Right cardiac atrium (tissue), 5 donors: ENCODE measurements at places on chromosomes 7 and 10. TPM values are rescaled to one million over a fixed set of nuclear protein-coding genes. Genes with fewer than 3 reads are reported as not detected.
A peak's percentile ranks its signal among the peaks of the same experiment; 100 is the strongest.

DNA sequence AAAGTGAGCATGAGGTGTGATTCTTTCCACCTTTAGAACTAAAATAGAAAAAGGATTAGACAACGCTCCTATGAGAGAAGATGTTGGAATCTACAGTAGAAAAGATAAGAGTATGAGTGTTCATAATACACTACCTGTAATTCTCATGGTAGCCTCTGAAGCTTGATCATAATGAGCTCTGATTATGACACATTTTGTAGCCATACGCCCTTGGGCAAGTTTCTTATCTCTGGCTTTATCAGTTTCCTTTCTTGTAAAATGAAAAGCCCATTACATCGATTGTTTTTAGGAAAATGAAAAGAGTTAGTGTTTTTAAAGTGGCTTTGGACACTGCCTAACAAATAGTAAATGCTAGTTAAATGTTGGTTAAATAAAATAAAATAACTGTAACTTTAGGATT is 22.4 kb upstream of the PRSS58 start:
- no peak for DNase-seq

The PLXNA4 gene
- 5.7 TPM for polyA plus RNA-seq

DNA sequence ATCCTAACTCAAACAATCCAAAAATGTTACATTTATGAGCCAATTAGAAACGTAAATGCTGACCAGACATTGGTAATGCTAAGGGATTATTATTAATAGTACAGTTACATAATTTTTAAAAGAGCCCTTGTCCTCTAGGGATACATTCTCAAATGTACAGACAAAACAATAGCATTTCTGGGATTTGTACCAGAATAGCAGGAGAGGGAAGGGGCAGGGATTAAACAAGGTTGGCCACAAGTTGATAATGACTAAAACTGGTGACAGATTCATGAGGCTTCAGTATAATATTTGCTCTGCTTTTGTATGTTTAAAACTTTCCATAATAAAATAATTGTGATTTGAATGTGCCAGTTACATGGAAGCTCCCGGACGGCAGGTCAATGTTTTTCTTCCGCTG is 27.0 kb downstream of the HSPA12A start:
- DNase-seq: no peak

DNA sequence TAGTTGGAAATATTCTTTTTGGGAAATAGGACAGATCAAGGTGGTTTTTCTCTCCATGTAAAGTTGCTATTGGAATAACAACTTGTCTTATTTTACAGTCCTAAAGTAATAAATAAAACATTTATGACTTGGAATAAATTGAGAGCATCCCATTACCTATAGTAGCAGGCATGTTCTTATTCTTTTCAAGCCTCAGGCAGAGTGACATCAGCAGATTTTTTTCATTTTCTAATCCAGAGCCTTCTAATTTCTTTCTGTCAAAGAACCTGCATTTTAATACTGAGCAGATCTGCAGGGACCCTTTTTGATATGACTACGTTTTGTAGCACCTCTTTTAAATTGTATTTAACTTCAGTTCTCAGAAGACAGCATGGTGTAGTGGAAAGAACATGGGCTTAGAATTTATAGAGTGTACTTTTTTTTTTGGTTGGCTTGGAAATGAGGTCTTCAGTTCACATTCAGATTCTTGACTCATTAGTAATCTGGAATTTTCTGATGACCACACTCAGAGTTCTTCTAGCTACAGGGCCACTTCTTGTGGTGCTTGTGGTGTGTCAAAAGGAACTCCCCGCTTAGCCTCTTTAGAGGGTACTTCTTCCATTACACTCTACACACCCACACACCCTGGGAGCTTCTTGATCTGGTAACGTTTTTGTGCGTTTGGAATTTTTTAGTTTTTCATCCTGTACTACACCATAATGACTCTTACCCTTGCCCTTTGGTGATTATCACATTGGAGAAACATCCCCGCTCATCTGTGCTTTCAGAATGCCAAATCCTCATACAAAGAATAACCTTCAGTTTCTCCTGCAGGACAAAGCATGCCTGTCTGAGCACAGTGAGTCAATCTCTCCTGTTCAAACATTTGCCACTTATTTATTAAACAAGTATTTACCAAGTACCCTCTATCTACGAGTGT is 34.6 kb downstream of the AGK start:
- DNase-seq: no peak

- peak; percentile 66 for DNase-seq
Measured at GRCh38 chr10:43254199-43254730, 12.6 kb downstream of the RASGEF1A start.

DNA sequence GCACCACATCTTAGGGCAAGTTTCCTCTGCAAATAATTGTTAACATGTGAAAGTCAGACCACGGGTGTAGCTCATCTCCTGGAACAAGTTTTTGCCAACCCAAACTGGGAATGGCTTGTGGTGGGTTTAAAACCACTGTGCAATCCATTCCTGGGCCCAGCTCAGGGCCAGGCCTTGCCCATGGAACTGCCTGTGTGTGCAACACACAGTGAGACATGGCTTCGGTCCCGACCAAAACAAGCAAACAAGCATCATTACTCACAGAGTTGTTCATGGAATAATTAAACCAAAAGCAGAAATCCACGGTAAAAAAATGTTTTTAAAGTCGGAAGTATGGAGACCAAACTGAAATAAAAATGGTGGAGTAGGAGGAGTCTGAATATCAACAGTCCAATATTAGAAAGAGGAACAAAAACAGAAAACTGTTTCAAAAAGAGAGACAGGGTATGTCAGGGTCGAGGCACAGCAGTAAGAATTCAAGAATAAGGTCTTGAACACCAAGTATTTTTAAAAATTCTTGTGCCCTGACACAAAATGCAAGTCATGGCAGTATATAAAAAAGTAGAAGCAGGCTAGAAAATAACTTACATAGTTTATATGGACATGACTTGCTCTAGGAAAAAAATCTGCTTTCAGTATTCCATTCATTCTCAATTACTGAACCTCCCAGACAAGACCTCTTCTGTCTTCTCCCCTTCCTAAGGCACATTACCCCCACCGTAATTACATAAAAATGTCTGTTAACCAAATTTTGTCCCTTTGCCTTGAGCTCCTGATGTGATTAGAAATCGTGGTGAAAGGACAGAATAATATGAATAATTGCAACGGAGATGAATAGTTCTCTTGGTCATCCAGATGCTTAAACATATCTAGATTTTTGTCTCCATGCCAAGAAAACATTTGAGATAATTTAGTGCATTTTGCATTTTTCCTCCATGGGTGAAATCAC is 88.4 kb downstream of the FAS start:
- DNase-seq: no peak

DNA sequence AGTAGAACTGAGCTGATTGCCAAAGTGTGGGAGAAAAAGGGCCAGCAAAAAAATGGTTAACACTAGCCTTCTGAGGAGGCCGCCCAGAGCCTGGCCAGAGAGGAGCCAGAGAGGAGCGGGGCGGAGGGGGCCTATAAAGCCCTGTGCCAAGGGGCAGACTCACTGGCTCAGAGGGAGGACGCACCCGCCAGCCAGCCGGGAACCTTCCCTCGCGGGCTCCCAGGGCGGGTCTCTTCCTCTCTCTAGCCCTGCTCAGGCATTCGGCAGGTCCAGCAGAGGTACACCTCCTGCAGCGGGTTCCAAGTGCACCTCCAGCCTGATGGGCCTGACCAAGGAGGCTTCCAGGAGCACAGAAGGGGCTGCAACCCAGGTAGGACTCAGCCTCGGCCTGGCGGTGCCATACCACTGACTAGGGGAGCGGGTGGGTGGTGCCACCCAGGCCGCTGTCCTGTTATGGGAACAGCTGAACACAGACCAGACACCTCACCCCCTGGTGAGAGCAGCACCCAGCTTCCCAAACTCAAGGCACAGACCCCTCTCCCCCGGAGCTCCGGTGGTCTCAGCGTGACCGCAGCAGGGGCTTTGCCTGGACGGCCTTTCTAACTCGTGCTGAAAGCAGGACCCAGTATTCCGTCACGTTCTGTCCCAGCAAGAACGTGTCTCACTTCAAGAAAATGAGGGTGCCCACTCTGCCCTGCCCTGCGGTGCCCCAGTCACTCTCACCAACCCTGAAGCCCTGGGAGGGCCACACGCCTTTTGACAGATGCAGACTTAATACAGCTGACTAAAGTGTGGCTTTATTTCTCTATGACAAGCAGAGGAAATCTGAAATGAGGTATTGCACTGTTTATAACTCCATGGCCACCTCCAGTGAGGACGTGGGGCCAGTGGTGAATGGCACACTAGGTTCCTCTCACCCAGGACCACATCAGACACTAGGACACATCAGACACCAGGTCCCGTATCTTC is at the start of gene GPER1:
GPER1 (plus strand) TSS at position 162 of the 969 bp plus-strand sequence. CDS start 3,616 bp downstream, outside the sequence.
- DNase-seq: peak; percentile 78
